ENCODE measurements at places on chromosomes 2 and 18.
A peak's percentile ranks its signal among the peaks of the same experiment; 100 is the strongest.

- DNase-seq, result peak; percentile 82
Measured at GRCh38 chr18:3062798-3063680, 50.1 kb upstream of the LPIN2 start.

- no peak for DNase-seq
Measured at GRCh38 chr2:29544917-29545316, 376.5 kb downstream of the ALK start.

DNA sequence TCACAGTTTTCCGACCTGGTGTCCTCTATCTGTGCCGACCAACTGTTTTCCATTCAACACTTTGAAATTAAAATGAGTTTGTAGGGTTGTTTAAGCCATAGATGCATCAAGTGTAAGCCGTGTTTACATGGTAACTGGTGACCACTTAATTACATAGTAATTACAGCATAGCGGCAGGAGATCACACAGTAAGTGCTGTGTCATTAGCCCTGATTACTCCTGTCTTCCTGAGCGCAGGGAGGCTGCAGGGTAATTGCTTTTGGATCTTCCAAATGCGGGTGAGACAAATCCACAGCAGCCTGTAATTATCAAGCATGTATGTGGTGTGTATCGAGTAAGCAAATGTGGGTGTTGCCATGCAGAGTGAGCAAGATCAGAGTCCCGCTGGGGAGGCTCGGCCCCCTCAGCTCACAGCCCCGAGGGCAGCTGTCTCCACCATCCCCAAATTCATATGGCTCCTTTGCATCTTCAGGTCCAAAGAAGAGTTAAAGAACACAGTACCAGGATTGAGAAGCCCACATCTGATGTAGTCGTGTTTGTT is 71.5 kb upstream of the HDAC4 start:
- DNase-seq, result no peak

DNA sequence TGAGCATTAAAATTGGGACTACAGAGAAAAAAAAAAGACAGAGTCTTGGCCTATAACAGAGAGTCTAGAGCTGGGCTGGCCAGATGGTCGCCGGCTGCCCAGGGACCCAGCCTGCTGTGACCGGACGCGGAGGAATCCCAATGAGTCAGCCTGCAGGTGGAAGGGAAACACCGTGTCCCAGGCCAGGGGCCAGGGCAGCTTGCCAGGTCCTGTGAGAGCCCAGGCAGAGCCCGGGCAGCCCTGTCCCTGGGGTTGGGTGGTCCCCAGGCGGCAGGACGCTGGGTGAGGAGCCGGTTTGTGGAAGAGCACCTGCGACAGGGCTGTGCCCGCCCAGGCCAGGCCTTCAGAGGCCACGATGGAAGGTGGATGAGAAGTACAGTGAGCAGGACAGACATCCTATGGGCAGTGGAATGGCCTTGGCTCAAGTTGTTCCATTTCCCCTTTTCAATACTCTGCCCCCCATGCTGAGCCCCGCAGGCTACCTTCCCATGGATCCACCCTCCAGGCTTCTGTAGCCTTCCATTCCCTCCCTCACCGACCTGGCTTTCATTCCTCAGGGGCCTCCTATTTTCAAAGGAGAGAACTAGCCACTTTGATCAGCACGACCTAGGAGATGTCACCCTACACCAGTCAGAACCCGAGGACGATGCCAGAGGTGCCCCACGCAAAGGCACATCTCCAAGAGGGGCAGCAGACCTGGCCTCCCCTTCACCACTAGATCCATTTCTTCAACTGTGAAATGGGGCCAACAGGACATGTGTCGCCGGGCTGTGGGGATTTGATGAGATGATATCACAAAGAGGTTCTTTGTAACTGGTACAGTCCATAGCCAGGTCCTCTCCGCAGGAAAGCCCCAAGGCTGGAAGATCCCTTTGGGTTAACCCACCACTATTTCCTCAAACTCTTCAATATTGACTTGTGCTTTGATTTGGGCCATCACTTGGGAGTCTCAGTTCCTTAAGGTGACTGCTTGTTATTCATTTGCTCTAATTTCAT is 87.5 kb downstream of the POLR1A start:
- peak; percentile 15 for DNase-seq

- no peak for DNase-seq
Measured at GRCh38 chr18:76474824-76475223, 20.2 kb downstream of the ZNF516 start.
